Adrenal gland (tissue), 19 donors: ENCODE measurements at places on chromosomes 12 and 14.

GRCh38 chr14:79021766-79022165 is 851.6 kb downstream of the NRXN3 start:
- no peaks in the 10 kb centered on the region for H3K27me3 ChIP-seq
- no peak overlapping the region for H3K27ac ChIP-seq
- H3K4me1 ChIP-seq = no peaks in the 10 kb centered on the region
- no peaks in the 10 kb centered on the region for H3K36me3 ChIP-seq

DNA sequence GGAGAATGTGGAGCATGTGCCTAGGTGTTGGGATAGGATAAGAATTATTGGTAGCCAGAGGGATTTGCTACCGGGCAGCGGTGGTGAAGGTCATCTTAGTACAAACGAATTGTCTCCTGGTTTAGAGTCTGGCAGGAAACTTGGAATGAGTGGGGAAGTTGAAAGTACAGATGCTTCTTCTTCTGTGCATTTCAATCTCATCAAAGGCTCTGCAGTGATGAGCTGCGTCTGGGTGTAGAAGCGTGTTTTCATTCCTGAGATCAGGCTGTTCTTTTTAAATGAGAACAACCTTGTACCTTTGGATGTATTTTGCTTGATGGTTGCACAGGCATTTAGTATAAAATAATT is 2.1 kb downstream of the WNK1 start:
- H3K27ac ChIP-seq = peak overlapping the region; percentile 98
- H3K4me3 ChIP-seq = peak overlapping the region; percentile 21
- no peak for DNase-seq
- H3K27me3 ChIP-seq = no peaks in the 10 kb centered on the region
- no peaks in the 10 kb centered on the region for H3K36me3 ChIP-seq
- peaks cover 67% of the 10 kb centered on the region for H3K4me1 ChIP-seq

DNA sequence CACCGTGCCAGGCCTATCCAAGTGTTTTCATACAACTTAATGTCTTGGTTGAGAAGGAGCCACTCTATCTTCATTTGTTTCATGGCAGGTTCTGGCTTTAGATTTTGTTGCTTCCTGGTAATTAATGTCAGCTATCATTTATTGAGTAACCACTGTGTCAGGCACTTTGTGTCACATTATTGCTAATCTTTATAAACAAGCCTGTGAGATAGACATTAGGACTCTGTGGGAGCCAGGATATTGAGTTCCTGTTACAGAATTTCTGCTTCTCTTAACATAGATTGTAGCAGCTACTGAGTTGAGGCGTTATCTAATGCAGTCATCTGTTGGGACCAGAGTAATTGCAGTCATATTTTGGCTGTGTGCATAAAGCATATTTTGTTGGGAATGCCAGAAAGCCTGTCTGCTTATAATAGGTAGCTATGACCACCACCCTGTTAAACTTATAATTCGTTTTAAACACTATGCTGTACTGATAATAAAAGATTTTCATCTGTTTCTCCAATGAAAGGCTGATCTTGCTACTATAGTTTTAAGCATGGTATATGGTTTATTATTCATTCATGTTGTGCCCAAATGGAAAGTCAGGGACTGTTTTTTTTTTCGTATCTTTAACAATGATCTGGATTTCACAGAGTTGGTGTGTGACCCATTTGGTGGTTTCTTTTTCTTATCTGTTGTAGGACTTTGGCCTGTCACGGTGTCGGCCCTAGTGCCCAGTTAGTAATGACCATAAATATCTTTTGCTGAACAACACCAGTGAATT is 432.6 kb downstream of the PCNX1 start:
- no peaks in the 10 kb centered on the region for H3K36me3 ChIP-seq
- H3K4me3 ChIP-seq = no peak overlapping the region
- peak overlapping the region; percentile 7 for H3K27ac ChIP-seq
- no peak for DNase-seq
- H3K27me3 ChIP-seq = no peaks in the 10 kb centered on the region

DNA sequence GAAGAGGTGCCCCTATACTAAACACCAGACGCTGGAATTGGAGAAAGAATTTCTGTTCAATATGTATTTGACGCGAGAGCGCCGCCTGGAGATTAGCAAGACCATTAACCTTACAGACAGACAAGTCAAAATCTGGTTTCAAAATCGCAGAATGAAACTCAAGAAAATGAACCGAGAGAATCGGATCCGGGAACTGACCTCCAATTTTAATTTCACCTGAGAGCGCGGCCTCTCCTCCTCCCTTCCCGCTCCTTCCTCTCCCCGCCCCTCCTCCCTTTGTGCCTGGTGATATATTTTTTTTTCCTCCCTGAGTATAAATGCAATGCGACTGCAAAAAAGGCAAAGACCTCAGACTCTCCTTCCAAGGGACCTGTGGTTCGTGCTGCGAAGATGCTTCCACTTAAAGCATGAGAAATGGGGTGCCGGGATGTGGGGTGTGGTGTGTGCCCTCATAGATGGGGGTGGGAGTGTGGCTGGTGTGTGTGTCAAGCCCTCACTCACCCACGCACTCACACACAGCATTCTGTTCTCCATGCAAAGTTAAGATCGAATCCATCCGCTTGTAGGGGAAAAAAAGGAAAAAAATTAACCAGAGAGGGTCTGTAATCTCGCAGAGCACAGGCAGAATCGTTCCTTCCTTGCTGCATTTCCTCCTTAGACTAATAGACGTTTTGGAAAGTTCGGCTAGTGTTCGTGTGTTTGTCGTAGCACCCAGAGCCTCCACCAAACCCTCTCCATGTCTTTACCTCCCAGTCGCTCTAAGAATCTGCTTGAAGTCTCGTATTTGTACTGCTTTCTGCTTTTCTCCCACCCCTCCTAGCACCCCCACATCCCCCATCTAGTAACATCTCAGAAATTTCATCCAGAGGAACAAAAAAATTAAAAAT is 4.5 kb downstream of the HOXC10 start:
- H3K27me3 ChIP-seq = peaks cover 89% of the 10 kb centered on the region
- H3K27ac ChIP-seq = no peak overlapping the region
- H3K4me1 ChIP-seq = peaks cover 4% of the 10 kb centered on the region
- H3K4me3 ChIP-seq = no peak overlapping the region
- no peak for DNase-seq

DNA sequence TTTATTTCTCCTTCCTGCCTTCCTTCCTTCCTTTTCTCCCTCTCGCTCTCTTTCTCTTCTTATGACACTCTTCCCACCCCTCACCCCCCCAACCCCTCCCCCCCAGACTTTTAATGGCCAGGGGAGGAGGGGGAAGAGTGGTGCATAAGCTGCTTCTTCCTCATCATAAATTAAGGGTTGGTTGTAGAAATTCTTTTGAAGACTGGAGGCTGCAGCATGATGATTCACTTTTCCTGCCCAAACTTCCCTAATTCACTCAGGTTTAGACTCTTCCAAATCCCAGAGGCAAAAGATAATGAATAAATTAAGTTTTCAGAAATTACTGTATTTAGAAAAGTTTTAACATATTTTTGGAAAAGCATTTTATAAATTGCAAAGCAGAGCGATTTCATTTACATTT is 58.2 kb downstream of the GRIP1 start:
- no peaks in the 10 kb centered on the region for H3K4me1 ChIP-seq
- H3K36me3 ChIP-seq = no peaks in the 10 kb centered on the region
- no peak overlapping the region for H3K4me3 ChIP-seq
- H3K27ac ChIP-seq = no peak overlapping the region
- H3K27me3 ChIP-seq = no peaks in the 10 kb centered on the region

DNA sequence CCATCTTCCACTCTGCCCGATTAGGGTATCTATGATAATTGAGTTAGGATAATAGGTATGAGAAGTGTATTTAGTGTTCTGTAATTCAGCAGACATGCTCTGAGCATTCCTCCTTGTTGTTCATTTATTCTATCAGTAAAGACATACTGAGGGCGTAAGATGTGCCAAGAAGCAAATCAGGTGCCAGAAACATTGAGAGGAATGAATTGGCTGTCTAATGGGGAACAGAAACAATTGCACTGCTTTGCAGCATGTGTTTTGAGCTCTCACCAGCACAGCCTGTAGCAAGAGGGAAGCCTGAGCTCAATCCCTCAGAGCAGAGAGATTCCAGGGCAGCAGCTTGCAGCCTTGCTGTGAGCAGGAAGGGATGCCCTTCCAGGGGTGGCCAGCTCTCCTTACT is 589.3 kb downstream of the BCL11B start:
- H3K27ac ChIP-seq = no peak overlapping the region
- DNase-seq = no peak
- no peaks in the 10 kb centered on the region for H3K27me3 ChIP-seq
- H3K4me1 ChIP-seq = no peaks in the 10 kb centered on the region
- no peak overlapping the region for H3K4me3 ChIP-seq

DNA sequence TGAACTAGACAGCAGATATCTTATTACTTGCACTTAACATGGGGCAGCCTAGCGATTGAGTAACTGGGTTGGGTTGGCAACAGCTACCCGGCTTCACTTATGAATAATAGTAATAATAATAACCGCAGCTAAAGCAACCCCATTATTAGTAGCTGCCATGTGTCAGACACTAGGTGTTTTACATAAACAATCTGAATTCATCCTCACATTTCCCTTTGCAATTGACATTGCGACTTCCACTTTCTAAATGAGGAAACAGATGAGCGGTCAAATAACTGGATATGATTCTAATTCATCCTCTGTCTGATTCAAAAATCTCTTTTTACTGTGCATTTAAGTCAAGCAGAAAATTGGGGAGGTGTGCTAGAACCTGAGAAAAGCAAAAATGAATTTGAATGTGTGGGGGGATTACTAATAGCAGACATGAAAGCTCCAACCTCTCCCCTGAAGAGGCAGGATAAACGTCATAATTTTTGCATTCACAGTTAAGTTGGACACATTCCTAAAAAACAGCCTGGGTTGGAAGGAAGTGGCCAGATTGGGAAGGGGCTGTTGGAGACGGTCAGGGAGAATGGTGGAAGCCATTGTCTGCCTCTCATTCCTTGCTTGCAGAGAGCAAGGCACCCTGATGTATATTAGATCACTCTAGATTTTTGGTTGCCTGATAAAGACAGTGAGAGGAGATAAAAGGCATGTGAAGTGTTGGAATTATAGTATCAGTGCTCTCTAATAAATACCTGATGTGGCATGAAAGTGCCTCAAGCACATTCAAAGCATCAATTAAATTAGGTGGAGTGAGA is 13.1 kb downstream of the EMP1 start:
- no peaks in the 10 kb centered on the region for H3K4me1 ChIP-seq
- H3K4me3 ChIP-seq = no peak overlapping the region
- H3K27me3 ChIP-seq = no peaks in the 10 kb centered on the region

DNA sequence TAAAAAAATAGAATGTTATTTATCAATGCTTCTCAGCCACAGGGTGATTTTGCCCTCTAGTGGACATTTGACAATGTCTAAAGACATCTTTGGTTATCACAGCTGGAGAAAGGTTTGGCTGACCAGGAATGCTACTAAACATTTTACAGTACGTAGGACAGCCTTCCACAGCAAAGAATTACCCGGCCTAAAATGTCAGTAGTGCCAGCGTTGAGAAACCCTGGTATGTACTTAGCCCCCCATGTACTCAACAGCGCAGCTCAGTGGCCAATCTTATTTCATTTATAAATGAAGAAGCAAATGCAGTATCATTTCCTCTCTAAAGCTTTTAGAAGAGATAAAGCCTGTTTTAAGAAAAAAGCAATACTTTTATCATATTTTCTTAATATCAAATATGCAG is 5.8 kb downstream of the MARK3 start:
- H3K4me3 ChIP-seq = no peak overlapping the region
- no peaks in the 10 kb centered on the region for H3K27me3 ChIP-seq
- no peak overlapping the region for H3K27ac ChIP-seq
- H3K4me1 ChIP-seq = peaks cover 50% of the 10 kb centered on the region
- H3K36me3 ChIP-seq = no peaks in the 10 kb centered on the region

DNA sequence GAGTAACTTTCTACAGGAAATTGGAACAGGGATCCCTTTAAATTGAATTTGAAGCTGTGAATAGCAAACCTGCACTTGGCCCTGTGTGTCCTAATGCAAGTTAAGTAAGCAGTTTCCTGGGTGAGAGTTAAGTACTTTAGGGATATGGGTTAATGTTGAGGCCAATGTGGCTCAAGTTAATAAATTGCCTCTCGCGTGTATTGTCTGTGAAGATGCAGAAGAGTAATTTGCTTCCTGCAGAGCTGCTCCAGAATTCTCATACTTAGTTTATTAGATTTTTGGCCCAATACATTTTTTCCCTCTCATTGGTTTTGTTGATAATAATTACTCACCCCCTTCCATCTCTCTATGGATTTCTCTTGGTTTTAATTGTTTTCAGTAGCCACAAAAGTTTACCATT is 86.5 kb downstream of the SLC25A47 start:
- no peaks in the 10 kb centered on the region for H3K36me3 ChIP-seq
- peaks cover 9% of the 10 kb centered on the region for H3K4me1 ChIP-seq
- no peaks in the 10 kb centered on the region for H3K27me3 ChIP-seq
- H3K27ac ChIP-seq = no peak overlapping the region

DNA sequence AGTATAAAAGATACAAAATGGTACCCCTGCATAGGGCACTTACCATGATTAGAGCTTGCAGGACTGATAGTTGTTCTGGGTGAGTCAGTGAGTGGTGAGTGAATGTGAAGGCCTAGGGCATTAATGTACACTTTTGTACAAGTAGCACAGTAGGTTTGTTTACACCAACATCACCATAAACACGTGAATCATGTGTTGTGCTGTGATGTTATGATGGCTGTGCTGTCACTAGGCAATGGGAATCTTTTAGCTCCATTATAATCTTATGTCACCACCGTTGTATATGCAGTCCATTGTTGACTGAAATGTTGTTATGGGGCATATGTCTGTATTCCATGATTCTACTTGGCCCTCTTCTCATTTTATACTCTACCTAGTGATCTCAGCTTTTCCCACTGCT is 11.8 kb downstream of the NUBPL start:
- H3K4me3 ChIP-seq = no peak overlapping the region
- H3K27me3 ChIP-seq = no peaks in the 10 kb centered on the region
- no peaks in the 10 kb centered on the region for H3K36me3 ChIP-seq
- no peak for DNase-seq

- H3K27ac ChIP-seq = no peak overlapping the region
- no peaks in the 10 kb centered on the region for H3K36me3 ChIP-seq
- no peak for DNase-seq
- no peaks in the 10 kb centered on the region for H3K27me3 ChIP-seq
- H3K4me3 ChIP-seq = no peak overlapping the region
Measured at GRCh38 chr12:12138203-12139154, 67.7 kb downstream of the BCL2L14 start.

DNA sequence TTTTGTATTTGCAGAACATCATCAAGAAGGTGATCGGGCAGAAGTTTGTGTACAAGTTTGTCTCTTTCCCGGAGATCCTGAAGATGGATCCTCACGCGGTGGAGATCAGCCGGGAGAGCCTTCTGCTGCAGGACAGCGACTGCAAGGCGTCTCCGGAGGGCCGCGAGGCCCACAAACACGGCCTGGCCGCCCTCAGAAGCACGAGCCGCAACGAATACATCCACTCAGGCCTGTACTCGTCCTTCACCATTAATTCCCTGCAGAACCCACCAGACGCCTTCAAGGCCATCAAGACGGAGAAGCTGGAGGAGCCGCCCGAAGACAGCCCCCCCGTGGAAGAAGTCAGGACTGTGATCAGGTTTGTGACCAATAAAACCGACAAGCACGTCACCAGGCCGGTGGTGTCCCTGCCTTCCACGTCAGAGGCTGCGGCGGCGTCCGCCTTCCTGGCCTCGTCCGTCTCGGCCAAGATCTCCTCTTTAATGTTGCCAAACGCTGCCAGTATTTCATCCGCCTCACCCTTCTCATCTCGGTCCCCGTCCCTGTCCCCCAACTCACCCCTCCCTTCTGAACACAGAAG is 52.8 kb downstream of the ELK3 start:
- no peaks in the 10 kb centered on the region for H3K27me3 ChIP-seq
- peaks cover 7% of the 10 kb centered on the region for H3K4me1 ChIP-seq
- H3K36me3 ChIP-seq = peaks cover 17% of the 10 kb centered on the region
- no peak overlapping the region for H3K27ac ChIP-seq
- H3K4me3 ChIP-seq = no peak overlapping the region
- no peak for DNase-seq
